ENCODE measurements at places on chromosomes 6 and 20. TPM values are rescaled to one million over a fixed set of nuclear protein-coding genes. Genes with fewer than 3 reads are reported as not detected.

Gene CRISP3
- total RNA-seq, result not detected

Gene BCAS1
- total RNA-seq, result 1.0 TPM

Gene RIPPLY2
- not detected for total RNA-seq

Gene HDGFL1
- not detected for total RNA-seq

Gene TENT5A
- 11.1 TPM for total RNA-seq

Gene AK9
- total RNA-seq, result 26.5 TPM

Gene RIPOR2
- 430 TPM for total RNA-seq

Gene NHLRC1
- 1.0 TPM for total RNA-seq

DNA sequence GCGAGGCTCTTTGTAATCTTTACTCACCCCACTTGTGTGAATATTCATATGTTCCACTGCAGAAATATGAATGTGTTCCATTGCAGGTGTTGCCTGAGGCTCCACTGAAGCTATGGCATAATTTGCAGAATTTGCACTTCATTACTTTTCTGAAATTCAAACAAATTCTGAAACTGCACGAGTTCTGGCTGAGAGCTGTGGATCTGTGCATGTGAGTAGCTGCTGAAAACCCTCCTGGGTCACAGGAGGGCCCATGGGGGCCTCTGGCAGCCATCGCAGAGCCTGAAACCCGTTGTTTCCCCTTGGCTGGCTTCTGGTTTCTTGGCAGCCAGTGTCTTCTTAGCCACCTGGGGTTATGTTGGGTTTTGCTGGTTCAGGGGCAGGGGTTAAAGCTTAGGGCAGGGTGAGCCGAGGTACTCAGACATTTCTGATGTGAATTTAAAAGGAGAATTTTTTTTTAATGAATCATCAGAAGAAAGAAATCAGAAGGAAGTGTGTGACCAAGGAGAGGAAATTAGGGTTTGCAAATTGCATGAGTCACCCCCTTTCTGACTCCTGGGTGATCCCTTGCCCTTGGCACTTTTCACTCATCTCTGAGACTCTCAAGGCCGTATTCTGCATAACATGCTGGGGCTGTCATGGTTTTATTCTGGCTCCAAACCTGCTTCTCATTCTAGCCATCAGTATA lies 40.6 kb downstream of the TOX2 start:
- no peak overlapping the region for H3K27ac ChIP-seq
- H3K4me1 ChIP-seq, result peaks cover 45% of the 10 kb centered on the region
- H3K4me3 ChIP-seq, result no peak overlapping the region
- no peaks in the 10 kb centered on the region for H3K27me3 ChIP-seq
- DNase-seq, result peak; percentile 20

DNA sequence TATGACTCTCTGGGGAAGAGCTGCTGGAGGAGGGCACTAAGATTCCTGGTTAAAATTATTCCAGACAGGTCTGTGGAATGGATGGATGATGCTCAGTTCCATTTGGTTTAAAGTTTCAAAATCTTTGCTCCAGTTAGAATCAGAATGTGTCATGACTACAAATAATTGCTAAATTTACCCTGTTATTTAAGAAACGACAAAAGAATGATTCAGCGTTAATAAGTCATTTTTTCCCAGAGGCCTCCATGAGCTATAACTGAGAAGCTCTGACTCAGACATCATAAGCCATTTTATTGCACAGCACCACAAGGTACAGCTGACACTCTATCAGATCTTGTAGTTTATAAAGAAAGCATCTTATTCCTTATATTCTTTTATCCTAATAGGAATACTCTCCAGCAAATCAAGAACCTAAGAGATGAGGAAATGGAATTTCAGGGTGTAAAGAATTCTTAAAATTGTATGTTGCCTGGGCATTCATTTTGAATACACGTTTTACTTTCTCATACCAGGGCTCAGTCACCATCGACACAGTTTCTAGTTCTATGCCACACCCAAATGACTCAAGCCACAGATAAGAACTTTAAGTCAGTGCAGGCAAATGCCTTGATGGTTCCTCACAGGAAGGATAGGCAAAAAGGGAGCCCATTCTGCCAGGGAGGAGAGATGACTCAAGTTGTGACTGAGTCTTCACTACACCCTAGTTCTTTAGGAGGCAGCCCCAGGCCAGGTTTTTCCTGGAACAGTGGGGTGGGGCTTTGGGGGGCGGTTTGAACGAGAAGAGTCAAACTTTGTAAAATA lies 636.0 kb downstream of the MMUT start:
- no peaks in the 10 kb centered on the region for H3K27me3 ChIP-seq
- no peaks in the 10 kb centered on the region for H3K4me1 ChIP-seq
- DNase-seq, result no peak
- no peak overlapping the region for H3K4me3 ChIP-seq
- no peak overlapping the region for H3K27ac ChIP-seq

GRCh38 chr20:24720957-24721356 lies 228.1 kb upstream of the CST7 start:
- no peaks in the 10 kb centered on the region for H3K36me3 ChIP-seq
- H3K4me3 ChIP-seq, result no peak overlapping the region
- no peak overlapping the region for H3K27ac ChIP-seq

GRCh38 chr6:145707397-145707796 lies 27.9 kb downstream of the EPM2A start:
- no peaks in the 10 kb centered on the region for H3K36me3 ChIP-seq
- no peak for DNase-seq
- no peaks in the 10 kb centered on the region for H3K27me3 ChIP-seq
- H3K4me3 ChIP-seq, result no peak overlapping the region
- peaks cover 2% of the 10 kb centered on the region for H3K4me1 ChIP-seq

DNA sequence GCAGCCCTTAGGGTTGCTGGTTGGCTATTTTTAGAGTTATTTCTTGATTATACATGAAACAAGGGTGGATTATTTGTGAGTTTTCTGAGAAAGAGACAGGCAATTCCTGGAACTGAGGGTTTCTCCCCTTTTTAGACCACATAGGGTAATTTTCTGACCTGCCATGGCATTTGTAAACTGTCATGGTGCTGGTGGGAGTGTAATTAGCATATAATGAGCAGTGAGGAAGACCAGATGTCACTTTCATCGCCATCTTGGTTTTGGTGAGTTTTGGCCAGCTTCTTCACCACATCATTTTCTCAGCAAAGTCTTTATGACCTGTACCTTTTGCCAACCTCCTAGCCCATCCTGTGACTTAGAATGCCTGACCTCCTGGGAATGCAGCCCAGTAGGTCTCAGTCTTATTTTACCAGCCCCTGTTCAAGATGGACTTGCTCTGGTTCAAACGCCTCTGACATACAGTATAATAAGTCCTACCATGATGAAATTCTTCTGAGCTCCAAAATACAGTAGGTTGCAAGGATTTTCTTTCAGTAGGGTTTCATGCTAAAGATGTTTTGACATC lies 117.1 kb downstream of the ISM1 start:
- no peaks in the 10 kb centered on the region for H3K27me3 ChIP-seq
- no peak overlapping the region for H3K4me3 ChIP-seq
- H3K4me1 ChIP-seq, result no peaks in the 10 kb centered on the region

DNA sequence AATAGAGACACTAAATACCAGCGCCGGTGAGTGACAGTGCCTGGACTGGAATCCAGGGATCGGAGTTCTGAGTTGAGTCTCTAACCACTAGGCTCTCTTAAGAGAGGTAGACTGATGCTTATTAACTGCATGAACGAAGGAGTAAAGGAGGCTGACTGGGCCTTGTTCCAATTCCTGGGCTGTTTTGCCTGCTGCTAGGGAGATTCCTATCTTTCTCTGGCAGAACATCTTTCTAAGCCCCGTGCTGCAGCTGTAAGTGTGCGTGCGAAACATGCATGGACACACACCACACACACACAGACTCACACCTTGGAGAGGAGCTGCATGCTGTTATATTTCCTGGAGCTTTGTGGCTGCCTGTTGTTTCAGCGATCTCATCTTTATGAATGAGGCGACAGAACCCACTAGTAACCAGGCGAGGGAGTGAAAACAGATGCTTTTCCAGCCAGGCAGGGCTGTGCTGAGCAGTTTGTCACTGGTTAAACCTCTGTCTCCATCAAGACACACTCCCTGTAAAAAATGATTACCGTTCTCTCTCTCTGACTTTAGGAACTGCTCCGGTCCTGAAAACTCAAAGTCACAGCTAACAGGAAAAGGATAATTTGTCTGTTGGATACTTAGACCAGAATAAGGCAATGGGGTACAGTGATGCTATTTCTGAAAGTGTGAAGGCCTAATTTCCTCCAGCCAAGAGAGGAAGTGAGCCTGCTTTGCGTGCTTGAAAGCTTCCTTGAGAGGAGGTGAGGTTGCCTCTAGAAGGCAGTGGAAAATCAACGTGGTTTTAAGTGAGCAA lies 157.4 kb upstream of the ZNF217 start:
- peak; percentile 78 for DNase-seq
- peak overlapping the region; percentile 75 for H3K27ac ChIP-seq
- H3K27me3 ChIP-seq, result no peaks in the 10 kb centered on the region
- H3K4me3 ChIP-seq, result no peak overlapping the region

DNA sequence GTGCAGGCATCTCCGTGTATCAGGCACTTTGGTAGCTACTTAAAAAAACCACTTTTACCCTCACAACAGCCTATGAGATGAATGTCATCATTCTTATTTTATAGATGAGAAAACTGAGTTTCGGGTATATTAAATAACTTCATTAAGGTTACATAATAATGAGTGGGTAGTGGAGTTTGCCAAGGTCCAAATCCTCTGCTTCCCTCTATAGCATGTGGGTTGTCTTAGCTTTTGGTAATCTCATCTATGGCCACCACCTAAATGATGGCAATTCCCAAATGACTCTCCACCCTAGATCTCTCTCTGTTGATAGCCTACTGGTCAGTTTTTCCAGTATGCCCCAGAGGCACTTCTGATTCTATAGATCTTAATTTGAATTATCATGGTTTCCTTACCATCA lies 3.7 kb upstream of the RNF144B start:
- H3K27ac ChIP-seq, result no peak overlapping the region
- H3K4me1 ChIP-seq, result peaks cover 7% of the 10 kb centered on the region
- H3K36me3 ChIP-seq, result no peaks in the 10 kb centered on the region
- H3K27me3 ChIP-seq, result no peaks in the 10 kb centered on the region
- no peak for DNase-seq
- H3K4me3 ChIP-seq, result no peak overlapping the region

DNA sequence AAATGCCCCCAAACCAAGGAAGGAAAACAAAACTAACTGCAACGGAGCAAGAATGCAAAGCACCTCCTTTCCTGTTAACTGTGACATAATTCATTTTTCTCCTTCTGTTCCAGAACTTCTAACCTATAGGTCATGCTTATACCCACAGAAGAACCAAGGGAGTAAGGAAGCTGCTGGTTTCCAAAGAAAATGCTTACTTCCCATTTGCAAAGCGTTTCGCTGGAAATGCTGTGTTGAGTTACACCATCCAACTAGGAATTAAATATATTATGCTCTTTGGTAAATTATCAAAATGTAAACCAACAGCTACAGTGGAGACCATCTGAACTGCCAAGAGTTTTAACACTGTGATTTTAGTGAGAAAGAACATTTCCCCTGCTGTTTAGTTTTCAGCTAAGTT lies 42.9 kb downstream of the ATXN1 start:
- no peak overlapping the region for H3K4me3 ChIP-seq
- H3K27me3 ChIP-seq, result no peaks in the 10 kb centered on the region
- peaks cover 3% of the 10 kb centered on the region for H3K4me1 ChIP-seq
- H3K36me3 ChIP-seq, result no peaks in the 10 kb centered on the region

DNA sequence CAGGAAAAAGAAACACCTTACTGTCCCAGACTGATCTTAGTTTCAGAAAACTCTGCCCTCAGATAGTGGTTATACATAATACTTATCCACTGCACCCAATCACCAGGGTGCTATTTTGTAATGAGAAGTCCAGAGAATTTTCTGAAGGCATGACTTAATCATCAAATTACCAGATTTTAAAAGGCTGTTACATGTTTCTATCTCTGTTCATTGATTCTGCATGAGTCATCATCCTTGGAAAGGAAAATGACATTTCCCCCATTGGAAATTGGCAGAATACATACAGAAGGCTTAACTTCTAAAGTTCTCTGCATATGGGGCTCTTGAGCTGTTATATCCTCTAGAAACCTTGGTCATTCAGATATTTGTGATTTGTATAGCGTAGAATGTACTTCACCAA lies 587.9 kb upstream of the FLRT3 start:
- H3K36me3 ChIP-seq, result no peaks in the 10 kb centered on the region
- no peak for DNase-seq
- no peak overlapping the region for H3K4me3 ChIP-seq
- H3K4me1 ChIP-seq, result no peaks in the 10 kb centered on the region
- H3K27ac ChIP-seq, result no peak overlapping the region

GRCh38 chr6:104887350-104887749 lies 27.6 kb upstream of the HACE1 start:
- H3K4me3 ChIP-seq, result no peak overlapping the region
- no peaks in the 10 kb centered on the region for H3K36me3 ChIP-seq
- H3K27me3 ChIP-seq, result no peaks in the 10 kb centered on the region
- no peaks in the 10 kb centered on the region for H3K4me1 ChIP-seq
- H3K27ac ChIP-seq, result no peak overlapping the region

DNA sequence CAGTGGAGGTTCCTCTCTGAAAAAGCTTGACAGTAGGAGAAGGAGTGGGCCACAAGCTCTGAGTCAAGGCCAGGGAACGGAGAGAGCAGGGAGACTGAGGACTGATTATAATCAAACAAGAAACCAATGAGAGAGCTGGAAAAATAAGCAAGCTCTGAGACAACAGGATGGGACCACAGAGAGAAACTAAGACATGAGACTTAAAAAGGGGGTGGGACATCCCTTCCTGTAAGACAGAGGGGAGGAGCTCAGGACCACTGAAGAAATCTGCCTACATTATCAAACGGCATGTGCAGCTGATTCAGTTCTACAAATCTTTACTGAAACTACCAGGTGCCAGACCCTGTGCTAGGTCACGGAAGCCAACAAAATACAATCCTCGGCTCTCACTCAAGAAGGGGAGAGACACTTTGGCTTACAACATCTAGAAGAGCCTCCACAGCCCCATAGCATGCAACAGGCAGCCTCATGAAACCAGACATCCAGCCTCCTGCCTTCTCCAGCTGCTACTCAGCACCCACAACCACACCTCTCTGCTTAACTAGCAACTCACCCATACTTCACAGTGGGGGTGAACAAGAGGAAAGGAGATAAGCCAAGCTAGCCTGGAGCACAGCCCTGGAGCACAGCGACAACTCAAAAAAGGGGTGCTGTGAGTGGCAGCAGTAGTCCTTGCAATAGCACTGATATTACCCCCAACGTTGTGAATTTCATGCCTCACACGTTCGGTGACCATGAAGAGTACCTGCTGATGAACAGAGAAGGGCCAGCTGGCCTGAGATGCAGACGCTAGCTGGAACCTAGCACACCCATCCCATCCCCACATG lies 39.1 kb upstream of the ANKRD60 start:
- no peak overlapping the region for H3K4me3 ChIP-seq
- no peaks in the 10 kb centered on the region for H3K4me1 ChIP-seq
- no peak for DNase-seq

GRCh38 chr6:113930183-113930582 lies 40.8 kb downstream of the HDAC2 start:
- H3K4me1 ChIP-seq, result no peaks in the 10 kb centered on the region
- no peak overlapping the region for H3K27ac ChIP-seq
- H3K36me3 ChIP-seq, result no peaks in the 10 kb centered on the region
- no peaks in the 10 kb centered on the region for H3K27me3 ChIP-seq
- DNase-seq, result no peak

- DNase-seq, result no peak
- H3K36me3 ChIP-seq, result no peaks in the 10 kb centered on the region
- H3K27me3 ChIP-seq, result no peaks in the 10 kb centered on the region
- no peak overlapping the region for H3K27ac ChIP-seq
- H3K4me3 ChIP-seq, result no peak overlapping the region
Measured at GRCh38 chr6:87914637-87915395, 132.8 kb upstream of the SPACA1 start.

GRCh38 chr6:94401311-94401710 lies 982.0 kb upstream of the EPHA7 start:
- H3K27me3 ChIP-seq, result no peaks in the 10 kb centered on the region
- DNase-seq, result no peak
- H3K36me3 ChIP-seq, result no peaks in the 10 kb centered on the region
